ENCODE measurements at places on chromosomes 4 and X. TPM values are rescaled to one million over a fixed set of nuclear protein-coding genes. Genes with fewer than 3 reads are reported as not detected.

The UGT2B15 gene
- total RNA-seq: 0.26 TPM

DNA sequence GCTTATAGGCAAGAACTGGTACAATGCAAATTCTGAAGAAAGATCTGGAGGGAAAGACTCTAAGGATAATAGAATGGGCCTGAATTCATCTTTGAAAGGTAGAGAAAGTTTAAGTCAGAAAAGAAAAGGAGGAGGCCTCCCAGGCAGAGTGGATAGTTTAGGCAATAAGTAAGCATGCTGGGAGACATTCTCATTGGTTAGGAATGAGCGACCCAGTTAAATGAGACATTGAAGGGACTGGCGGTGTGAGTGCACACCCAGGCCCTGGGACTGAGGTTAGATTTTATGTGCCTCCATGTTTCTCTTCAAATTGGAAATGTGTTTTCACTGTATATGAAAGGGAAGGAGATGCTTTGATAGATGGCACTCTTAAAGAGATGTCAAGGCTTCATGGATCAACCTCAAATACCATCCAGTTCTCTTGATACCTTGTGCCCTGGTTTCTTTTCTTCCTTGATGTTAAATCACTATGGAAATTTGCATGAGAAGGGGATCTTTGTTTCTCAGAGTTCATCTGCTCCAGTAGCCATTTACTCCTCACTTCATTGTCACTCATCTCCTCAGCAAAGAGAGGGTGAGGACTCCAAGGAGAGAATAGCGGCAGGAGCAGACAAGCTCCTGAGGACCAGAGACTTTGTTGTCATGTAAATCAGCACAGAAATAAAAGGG, 584.2 kb upstream of the INTU start:
- DNase-seq: no peak

The FOXP3 gene
- total RNA-seq: not detected

DNA sequence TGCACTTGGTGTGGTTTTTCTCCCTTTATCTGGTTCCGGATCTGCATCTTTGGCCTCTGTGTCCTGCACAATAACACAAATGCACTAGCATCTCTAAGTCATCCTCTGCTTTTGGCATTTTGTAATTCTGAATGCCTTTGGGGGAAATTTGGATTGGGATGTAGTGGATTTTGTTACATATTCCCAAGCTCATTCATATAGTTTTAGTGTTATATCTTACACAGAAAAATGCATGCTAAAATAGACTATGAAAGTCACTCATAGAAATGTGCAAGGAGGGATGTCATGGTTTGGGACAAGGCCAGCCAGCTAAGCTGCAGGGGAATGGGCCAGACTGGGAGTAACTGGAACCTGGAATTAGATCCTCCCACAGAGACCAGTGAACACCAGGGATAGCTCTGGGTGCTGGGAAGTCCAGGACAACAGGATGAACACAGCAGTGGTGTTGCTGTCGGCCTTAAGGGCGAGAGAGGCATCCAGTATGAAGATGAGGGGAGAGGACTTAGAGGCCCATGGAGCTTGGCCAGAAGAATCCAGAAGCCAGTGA, 20.1 kb downstream of the ENPP6 start:
- DNase-seq: no peak

GRCh38 chr4:41437111-41437536, 100.8 kb upstream of the LIMCH1 start:
- no peak for DNase-seq

DNA sequence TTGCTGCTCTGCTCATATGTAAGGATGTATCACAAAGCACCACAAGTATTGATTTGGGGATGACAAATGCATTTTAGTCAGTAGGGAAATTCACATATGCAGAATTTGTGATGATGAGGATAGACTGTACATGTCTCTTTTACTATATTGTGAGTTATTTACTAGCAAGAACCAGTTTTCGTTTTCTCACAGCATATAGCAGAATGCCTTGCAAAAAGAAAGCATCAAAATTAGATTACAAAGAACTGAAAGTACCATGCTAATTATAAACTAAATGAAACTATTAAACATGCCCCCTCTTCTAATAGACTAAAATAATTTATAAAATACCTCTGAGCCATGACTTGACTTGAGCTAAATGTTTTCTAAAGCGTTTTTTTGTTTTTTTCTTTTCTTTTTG, 20.1 kb downstream of the TNIP3 start:
- DNase-seq: no peak

DNA sequence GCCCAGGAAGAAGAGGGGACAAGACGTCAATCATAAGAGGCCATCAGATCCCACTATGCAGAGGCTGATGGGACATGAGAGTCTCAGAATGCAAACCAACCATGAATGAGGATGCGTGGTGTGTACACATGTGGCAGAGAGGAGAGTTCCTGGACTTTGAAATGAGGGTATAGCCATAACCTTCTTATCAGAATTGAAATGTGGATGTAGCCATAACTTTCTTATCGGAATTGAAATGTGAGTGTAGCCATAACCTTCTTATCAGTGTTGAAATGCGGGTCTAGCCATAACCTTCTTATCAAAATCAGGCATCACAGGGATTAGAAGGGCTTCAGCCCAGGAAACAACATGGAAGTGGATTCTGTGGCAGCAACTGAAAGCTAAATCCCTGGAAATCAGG, 415.5 kb upstream of the FAT1 start:
- no peak for DNase-seq

- DNase-seq: no peak
Observed at GRCh38 chr4:142271832-142272231, 574.3 kb downstream of the INPP4B start.

DNA sequence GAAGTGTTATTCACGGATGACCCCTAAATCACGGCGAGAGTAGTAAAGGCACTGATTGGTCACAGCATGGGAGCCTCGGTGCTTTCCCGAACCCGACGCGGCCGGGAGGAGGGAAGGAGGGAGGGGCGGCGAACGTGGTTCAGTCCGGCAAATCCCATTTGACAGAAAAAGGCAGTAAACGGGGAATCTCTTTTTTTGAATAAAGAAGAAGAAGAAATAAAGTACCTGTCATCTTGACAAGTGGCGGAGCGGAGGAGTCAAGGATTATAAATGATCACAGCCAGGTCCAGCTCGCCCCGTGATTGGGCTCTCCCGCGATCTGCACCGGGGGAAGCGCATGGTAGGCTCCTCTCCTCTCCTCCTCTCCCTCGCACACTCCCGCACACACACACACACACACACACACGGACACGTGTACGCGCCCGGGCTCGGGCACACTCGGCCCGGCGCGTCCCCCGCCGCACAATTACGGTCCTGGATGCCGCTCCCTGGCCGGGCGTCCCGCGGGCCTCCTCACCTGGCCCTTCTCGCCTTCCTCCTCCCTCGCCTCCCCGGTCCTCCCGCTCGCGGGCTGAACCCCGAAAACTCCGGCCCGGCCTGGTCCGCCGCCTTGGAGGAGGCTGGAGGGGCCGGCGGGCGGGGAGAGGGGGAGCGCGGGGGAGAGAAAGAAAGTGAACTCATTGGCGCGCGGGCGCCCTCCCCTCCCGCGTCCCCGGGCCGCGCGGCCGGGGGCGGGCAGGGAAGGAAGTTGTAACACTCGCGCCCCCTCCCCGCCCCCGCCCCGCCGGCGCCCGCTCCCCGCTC, 99.2 kb upstream of the TENM3 start:
- no peak for DNase-seq

- DNase-seq: no peak
Observed at GRCh38 chr4:54140287-54140686, 40.3 kb downstream of the GSX2 start.

DNA sequence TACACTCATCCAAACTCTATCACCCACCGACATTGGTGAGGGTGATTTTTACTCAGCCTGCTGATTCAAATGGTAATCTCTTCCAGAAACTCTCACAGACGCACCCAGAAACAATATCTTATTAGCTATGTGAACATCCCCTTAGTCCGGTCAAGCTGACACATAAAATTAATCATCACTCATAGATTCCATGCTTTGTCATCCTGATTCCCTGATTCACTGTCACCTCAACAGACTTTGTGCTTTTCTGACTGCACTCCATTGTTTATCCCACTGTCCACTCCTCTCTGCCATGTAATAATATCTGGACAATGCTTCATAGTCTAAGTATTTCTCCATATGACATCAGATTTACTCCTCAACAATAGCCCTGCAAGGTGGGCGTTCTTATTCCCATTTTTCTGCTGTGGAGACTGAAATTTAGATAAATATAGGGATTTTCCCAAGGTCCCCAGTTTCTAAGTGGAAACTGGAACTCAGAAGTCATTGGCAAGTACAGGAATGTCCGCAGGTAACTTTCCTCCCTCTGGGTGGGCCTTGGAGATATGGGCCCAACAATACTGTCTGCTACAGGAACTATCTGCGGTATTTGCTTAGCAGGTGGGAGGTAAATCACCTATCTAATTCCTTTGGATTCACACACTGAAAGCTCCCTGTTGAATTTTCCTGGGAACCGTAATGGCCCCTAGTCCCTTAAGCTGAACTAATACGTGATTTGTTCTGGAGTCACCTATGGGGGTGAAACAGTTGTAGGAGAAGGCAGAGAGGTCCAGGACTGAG, 228.6 kb upstream of the BCOR start:
- DNase-seq: no peak

All from urinary bladder (tissue), 4 donors.